ENCODE measurements at places on chromosomes 11 and 22. TPM values are rescaled to one million over a fixed set of nuclear protein-coding genes. Genes with fewer than 3 reads are reported as not detected.

The RAB3IL1 gene
- polyA plus RNA-seq: 2.7 TPM

The MS4A7 gene
- not detected for polyA plus RNA-seq

The MRGPRX1 gene
- not detected for polyA plus RNA-seq

The PARVG gene
- 0.01 TPM for polyA plus RNA-seq

The ABCC8 gene
- not detected for polyA plus RNA-seq

The MTMR3 gene
- 27.8 TPM for polyA plus RNA-seq

Data from AG04450 (cell line).